ENCODE measurements at places on chromosomes 2 and 18. TPM values are rescaled to one million over a fixed set of nuclear protein-coding genes. Genes with fewer than 3 reads are reported as not detected.

GRCh38 chr2:177721087-177721486, 328.5 kb downstream of the AGPS start:
- DNase-seq: no peak

GRCh38 chr2:144402251-144402650, 117.7 kb downstream of the ZEB2 start:
- peak; percentile 39 for DNase-seq

- DNase-seq: peak; percentile 44
These were observed 65.1 kb downstream of the TMEM182 start for GRCh38 chr2:102826904-102827303.

DNA sequence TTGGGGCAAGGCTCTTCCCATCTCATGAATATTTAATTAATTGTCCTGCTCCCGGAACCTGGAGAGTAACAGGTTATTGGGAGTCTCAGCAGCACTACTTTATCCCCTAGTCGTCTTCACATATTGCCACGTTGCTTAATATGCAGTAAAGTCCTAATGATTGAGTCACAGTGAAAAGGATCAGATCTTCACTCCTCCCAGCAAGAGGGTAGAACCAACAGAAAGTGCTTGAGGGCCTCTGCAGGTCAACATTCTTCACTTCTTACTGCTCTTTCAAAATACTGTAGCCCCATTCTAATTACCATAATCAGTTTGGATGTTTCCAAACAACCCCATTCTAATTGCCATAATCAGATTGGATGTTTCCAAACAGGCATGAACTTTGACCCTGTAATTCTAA, 801.0 kb downstream of the LRRTM4 start:
- DNase-seq: no peak

DNA sequence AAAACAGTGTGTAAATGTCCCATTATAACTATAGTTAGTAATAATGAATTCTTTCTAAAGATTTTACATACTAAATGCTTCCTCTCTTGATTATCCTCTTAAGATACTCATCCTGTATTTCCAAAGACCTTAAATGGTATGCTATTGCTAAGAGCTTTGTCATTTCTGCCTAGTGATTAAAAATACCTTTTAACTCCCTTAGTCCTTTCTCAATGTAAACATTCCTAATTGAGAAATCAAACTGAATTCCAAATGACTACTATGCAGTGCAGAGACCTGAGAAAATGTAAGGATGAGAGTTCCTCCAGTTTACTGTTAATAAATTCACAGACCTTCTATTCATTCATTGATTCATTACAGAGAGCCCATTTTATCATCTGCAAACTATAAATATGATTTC, 86.9 kb downstream of the SOS1 start:
- DNase-seq: no peak

DNA sequence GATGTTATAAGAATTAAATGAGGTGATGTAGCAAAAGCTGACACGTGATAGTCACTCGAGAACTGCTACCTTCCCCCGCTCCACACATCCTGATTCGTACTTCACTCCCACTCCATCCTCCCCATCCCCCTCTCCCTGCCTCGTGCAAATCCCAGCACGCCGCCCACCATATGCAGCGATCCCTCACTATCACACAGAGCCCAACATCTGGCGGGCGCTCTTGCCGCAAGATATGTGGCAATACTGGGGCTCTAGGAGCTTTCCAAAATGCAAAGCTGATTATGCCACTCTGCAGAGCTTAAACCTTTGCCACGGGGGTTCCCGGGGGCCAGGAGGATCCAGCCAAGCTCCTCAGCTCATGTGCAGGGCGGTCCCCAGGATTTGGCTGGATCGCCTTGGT, 37.4 kb downstream of the DNMT3A start:
- DNase-seq: no peak

- DNase-seq: no peak
These were observed 136.0 kb downstream of the ANKRD44 start for GRCh38 chr2:197174539-197175094.

DNA sequence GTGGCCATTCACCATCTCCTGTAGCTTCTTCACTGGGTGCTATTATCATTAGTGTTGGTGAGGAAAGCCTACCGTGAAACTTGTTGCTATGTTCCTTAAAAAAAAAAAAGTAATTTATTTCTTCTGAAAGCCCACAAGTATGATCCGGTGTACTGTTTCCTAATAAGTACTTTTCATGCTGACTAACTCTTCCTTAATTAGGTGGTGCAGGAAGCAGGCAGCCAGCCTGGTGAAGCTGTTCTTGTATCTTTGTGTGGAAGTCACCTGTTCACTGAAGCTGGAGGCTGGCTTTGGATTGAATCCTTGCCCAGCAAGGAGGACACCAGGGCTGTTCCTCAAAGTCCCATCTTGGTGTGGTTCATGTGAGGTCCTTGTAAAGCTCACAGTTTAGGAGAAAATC, 321.7 kb upstream of the THSD7B start:
- DNase-seq: no peak

The VWC2L gene
- not detected for polyA plus RNA-seq

The SELENOI gene
- 7.3 TPM for polyA plus RNA-seq

The RAX gene
- not detected for polyA plus RNA-seq

GRCh38 chr2:33605056-33605455, 6.0 kb upstream of the FAM98A start:
- no peak for DNase-seq

All from psoas muscle (tissue), 8 donors.